NCI-H524 (cell line): ENCODE measurements at places on chromosomes 6 and 20.
A peak's percentile ranks its signal among the peaks of the same experiment; 100 is the strongest.

DNA sequence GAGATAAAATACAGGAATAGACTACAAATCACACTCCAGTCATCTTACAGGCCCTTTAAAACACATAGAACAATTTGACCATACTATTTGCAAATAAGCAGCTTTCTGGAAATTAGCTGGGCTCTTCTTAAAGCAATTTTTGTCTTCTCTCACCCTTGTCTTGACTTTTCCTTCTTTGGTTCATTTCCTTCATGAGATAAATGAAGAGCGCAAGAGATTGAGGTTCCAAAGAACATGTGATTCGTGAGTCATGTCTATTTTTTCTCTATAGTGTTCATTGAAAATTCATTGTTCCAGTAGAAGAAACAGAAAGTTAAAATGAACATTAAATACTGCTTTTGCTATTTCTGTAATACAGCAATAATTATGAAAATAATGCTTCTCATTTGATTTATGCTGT is 33.9 kb downstream of the PRDM1 start:
- no peak for DNase-seq

DNA sequence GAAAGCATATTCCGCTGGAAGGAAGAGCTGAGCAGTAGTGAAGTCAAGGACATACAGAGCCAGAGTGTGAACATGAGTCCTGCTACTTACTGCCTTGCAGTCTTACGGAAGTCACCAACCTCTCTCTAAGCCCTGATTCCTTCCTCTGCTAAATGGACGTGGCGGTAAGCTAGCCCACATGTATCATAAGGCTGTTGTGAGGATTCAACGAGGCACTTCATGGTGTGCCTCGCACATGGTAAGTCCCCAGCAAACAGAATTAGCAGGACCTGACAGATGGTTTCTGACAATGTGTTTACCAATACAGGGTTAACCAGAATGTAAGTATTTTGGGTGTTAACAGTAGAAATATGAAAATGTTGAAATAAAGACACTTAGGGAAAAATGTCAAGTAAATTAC is 93.2 kb downstream of the IRF4 start:
- peak; percentile 45 for DNase-seq

DNA sequence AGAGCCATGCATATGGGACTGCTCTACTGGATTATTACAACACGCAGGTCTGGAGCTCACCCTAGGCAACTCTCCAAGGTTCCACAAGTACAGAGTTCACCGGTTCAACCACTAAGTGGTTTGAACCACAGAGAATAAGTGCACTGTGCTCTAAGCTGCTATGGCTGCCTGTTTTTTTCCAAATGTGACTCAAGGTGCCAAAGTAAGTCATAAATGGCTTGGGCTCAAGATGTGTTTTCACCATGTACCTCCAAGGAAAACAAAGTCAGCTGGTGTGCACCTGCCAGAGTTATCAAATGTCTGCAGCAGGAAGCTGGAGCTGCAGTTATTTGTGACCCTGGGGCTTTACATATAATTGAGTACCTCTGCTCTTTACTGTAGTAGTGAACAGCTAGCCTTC is 76.7 kb downstream of the PREP start:
- peak; percentile 84 for DNase-seq

DNA sequence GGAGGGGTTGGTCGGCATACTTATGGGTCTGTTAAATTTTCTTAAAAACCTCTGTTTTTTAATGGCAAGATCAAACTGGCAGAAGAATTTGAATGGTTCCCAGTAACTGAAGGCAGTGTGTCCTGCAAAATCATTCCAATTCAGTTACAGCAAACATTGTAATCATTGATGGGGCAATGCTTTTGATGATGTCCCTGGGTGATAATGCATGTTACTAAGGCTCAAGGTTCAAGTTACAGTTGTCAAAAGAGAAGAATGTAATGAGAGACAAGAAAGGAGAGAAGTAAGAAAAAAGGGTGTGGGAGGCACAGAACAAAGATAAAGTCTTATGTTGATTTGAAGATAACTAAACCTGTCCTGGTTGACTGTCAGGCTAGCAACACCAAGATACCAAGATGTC is 54.9 kb downstream of the CEP162 start:
- no peak for DNase-seq

- no peak for DNase-seq
Observed at GRCh38 chr6:149130508-149130907, 187.0 kb upstream of the TAB2 start.

- DNase-seq: peak; percentile 14
Observed at GRCh38 chr6:105322499-105323225, 80.2 kb downstream of the PREP start.

- DNase-seq: no peak
Observed at GRCh38 chr6:13702809-13703302, 8.8 kb downstream of the RANBP9 start.

DNA sequence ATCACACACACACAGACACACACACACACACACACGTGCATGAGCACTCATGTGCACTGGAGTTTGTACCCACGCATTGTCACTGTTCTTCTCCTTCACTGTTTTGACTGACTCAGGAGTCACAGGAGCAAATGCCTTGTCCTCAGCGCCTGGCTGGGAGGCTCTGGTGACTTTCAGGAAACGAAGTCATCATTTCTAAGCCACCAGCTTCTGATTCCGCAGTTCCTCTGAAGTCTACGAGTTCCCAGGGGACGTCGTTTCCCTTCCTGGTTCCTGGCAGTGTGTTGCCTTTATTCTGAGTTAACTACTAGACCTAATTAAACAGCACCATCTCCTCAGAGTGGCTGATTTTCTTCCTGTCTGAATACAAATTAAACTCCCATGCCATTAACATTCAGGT is 82.2 kb upstream of the PMEPA1 start:
- DNase-seq: no peak

GRCh38 chr6:4210629-4211419 is 75.4 kb upstream of the ECI2 start:
- DNase-seq: peak; percentile 63

- DNase-seq: no peak
Observed at GRCh38 chr6:38133932-38134703, 314.6 kb downstream of the ZFAND3 start.

GRCh38 chr6:56370561-56371211 is 123.3 kb upstream of the COL21A1 start:
- peak; percentile 16 for DNase-seq

- DNase-seq: no peak
Observed at GRCh38 chr6:110699780-110700179, 115.5 kb downstream of the CDK19 start.

- peak; percentile 76 for DNase-seq
Observed at GRCh38 chr6:21885532-21886114, 292.1 kb downstream of the SOX4 start.

- DNase-seq: no peak
Observed at GRCh38 chr6:124888581-124889371, 73.5 kb upstream of the RNF217 start.

DNA sequence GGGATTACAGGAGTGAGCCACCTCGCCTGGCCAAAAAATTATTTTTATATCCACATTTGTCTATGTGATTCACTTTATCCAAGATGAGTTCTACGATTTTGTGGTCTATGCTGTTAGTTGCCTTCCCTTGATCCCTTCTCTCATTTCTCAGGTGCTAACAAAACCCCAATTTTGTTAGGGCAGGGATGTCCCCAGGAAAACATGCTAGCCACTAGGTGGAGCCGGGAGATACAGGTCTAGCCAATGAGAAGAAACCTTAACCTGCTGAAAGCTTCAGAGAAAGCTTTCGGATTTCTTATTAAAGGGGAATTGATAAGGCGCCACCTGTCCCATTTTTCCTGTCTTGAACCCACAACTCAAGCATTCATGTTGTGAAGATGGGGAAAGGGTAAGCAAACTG is 167.4 kb upstream of the OLIG3 start:
- no peak for DNase-seq

DNA sequence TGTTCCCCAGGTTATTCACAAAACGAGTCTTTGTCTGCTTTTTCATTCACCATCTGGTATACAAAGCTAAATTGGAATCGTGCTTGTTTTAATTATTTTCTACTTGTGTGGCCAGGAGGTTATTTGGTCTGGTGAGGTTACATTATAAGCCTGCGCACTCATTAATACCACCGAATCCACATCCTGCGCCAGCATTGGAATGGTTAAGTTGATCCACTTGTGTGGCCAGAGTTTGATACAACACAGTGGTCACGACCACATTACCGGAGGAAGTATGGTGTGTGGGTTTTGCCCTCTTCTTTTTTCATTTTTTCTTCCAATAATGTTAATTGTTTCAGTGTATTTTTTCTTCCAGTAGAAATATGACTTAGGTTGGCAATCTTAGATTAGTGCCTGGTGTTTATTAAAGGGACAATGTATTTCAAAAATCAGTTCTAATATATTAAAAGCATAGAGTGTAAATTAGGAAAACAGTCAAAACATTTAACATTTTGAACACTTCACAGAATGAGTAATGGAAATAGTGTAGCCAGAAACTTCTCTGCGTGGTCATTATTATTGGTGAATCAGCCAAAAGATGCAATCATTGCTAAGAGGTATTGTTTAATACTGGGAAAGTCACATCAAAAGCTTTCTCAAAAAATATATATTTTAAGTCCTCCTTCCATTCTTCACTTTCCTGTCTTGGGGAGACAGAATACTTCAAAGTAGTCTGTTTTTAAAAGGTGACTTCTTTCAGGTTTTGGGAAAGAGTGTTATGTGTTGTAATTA is 84.5 kb downstream of the JARID2 start:
- DNase-seq: no peak

DNA sequence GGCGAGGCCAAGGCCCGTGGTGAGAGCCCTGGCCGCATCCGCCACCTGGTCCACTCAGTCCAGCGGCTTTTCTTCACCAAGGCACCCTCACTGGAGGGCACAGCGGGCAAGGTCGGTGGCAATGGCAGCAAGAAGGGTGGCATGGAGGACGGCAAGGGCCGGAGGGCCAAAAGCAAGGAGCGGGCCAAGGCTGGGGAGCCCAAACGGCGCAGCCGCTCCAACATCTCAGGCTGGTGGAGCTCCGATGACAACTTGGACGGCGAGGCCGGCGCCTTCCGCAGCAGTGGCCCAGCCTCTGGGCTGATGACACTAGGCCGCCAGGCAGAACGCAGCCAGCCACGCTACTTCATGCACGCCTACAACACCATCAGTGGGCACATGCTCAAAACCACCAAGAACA is 109.2 kb upstream of the MYL9 start:
- DNase-seq: no peak

DNA sequence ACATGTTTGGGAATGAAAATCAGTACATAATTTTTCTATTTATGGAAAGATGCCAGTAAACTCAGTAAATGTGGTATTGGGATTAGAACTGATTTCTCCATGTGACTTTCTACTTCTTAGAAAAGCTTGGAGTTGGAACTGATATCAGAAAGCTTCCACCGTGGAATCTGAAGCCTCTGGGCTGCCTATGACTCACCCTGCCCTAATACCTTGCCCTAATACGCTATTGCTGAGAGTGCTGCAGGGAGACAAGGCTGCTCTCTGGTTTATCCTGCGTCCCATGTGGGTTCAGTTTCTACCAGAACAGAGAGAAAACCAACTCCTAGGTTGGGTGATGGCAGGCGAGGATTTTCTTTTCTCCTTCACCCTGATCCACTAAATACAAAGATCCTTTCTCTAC is 3.3 kb upstream of the STMND1 start:
- DNase-seq: no peak

GRCh38 chr6:160408528-160408927 is 60.4 kb downstream of the SLC22A3 start:
- DNase-seq: no peak

GRCh38 chr6:169960521-169960885 is 209.1 kb downstream of the ERMARD start:
- no peak for DNase-seq

DNA sequence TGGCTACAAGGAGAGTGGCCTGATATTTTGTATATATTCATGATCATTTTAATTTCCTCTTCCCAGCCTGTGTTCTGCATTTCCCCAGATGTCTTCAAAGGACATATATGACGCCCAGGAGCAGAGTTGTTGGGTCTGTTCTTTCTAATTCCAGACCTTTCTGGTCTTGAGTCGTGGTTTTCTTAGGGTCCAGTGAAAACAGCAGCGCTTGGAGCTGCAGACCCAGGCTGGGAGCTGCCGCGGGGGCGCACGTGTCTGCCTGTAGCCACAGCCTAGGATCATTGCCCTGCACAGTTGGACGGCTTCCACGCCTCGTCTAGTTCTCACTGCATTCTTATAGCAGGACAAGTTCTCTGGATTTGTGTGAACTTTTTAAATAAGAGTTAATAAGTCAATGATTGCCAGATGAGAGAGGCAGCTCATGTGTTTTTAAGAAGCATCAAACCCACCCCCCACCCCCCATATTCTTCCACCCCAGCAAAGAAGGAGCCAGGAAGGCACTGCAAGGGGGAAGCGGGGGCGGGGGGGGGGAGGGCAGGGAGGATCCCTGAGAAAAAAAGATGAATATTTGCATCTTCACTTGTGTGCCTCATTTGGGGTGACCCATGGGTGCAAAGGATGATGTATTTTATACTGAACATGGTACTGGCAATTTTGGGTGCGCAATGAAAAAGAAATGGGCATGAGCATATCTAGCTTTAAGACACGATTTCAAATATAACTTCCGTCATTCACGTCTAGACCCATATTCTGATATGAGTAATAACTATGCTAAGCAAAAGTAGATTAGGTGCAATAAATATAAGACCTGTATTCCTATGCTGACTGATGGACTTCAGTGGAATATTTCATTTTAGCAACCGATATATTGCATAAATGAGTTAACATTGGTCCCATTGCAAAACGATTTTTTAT is 160.0 kb downstream of the TBXT start:
- peak; percentile 48 for DNase-seq

- no peak for DNase-seq
Observed at GRCh38 chr6:16420715-16421461, 182.5 kb downstream of the GMPR start.

DNA sequence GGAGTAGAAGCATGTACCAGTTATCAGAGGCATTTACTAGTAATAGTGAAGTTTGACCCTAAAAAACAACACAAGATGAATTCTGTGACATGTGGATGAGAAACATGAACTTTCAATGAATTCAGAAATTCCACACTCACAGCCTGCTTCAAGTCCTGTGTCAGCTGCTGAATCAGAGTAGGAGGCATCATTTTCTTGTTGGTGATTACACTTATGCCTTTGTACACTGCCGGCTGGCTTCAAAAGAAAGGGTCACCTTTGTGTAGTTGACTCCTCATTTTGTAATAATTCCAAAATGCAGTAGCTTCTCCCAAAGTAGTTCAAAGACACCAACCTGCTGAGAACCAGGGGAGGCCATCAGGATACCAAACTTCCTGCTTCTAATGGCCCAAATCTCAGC is 165.5 kb downstream of the BACH2 start:
- DNase-seq: no peak

DNA sequence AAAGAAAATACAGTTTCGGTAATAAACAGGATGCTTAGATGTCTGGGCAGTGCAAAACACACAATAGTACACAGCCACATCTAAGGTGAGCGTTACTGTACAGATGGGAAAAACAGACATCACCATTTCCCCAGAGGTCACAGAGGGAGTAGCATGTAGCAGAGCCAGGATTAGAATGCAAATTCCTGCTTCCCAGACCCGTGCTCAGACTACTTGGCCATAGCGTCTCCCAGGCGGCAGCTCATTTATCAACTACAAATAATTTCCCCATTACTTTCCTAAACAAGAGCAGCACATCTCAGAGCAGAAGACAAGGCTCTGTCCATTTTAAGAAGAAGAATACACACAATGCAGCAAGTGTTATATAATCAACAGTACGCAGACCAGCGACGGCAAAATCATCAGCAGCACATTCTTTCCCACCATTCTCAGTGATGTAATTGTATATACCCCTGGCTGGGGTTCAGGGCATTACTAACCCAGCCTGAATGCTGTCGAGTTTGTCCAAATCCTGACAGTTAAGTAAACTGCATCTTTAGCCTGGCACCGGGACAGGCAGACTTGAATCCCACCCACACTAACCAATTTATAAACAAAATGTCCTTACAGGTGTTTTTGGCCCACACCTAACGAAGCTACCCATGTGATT is 61.9 kb downstream of the CNKSR3 start:
- peak; percentile 66 for DNase-seq

- no peak for DNase-seq
Observed at GRCh38 chr6:74312081-74312480, 616.1 kb downstream of the CD109 start.
